ENCODE measurements at places on chromosomes 3 and 15.
A peak's percentile ranks its signal among the peaks of the same experiment; 100 is the strongest.

DNA sequence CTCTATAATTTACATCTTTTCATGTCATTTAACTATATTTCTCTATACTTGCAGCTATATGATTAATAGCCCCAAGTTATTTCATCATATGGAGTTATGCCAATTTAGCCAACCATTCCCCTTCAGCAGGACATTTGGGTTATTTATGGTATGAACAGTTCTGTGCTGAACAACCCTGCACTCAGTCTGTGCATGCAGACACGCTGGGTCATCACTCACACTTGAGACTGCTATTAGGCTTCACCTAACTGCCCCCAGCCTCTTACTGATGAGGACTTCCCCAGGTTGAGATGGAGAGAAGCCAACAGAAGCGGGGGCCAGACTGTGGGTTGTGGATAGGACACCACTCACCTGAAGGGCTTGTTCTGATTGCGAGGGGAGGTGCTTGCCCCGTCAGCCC lies 7.3 kb downstream of the TADA3 start:
- no peak for DNase-seq

DNA sequence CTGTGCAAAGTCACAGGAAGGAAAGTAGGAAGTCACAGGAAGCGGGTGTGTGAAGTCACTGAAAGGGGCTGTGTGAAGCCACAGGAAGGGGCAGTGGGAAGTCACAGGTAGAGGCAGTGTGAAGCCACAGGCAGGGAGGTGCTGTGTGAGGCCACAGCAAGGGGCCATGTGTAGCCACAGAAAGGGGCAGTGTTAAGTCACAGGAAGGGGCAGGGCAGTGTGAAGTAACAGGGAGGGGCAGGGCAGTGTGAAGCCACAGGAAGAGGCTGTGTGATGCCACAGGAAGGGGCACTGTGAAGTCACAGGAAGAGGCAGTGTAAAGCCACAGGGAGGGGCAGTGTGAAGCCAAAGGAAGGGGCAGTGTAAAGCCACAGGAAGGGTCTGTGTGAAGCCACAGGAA lies 36.5 kb downstream of the GASK1A start:
- DNase-seq = no peak

GRCh38 chr15:61501815-61502389 lies 272.8 kb upstream of the RORA start:
- DNase-seq = no peak

DNA sequence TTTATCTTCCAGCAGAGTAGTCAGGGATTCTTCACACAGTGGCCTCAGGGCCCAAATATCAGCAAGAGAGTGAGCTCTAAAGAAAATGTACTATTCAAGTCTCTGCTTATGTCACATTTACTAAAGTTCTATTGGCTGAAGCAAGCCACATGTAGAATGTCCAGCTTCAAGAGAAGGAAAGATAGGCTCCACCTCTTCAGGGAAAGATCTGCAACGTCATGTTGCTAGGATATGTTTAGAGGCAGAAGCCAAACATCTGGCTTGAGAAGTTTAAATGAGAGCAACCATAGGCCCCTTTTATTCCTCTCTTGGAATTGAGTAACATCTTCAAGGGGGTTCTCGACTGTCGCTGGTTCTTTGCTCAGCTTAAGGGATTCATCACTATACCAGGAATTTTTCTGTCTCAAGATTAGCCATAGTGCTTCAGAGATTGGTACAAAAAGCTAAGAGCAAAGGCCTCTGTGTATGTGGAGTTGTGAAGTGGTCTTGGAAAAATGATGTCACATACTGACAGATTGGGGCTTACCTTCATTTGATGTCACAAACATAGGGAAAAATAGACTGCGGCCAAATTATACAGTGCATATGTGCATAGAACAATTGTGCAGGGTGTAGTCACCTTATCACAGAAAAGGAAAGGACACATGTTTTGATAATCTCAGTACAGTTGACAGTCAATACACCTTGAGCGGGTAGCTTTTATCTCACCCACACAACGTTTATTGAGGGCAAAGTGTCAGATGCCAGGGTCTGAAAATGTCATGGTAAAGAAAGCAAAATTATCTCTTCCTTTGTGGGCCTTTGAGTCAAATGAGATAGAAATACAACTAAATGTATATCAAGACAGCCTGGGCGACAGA lies 11.3 kb upstream of the THRB start:
- DNase-seq = no peak

GRCh38 chr3:13072600-13073325 lies 466 bp downstream of the IQSEC1 start:
- no peak for DNase-seq

DNA sequence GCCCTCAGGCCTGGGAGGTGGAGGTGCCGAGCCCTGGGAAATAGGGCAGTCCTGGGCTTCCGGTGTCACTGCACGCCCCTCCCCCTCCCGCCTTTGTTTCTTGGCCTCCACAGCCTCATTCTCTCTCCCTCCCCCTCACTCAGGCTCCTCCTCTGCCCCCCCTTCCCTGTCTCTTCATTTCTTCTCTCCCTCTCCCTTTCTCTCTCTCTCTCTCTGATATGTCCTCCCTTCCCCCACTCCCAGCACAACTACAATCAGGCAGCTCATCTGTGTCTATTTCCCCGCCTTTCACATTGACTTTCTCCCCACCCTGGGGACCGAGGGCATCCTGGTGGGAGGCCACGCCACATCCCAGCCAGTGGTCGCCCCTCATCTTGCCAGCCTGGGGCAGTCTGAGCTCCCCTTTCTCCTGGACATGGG lies 40.2 kb downstream of the IDH2 start:
- peak; percentile 60 for DNase-seq

DNA sequence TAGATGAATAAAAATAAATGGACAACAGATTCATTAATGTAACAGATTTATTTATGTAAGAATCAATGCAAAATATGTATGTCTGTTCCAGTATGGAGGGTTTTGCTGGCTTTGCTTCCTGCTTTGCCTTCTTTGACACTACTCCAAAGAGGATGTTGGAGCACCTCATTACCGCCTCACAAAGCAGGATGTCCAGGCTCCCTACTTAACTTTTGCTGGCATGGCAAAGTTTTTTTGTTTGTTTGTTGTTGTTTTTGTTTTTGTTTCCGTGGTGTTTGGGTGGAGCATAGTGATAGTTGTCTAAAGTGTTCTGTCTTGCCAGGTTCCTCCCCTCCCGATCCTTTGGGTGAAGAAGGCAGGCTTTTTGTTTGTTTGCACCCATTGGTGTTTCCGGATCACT lies 38.7 kb downstream of the DIPK2A start:
- no peak for DNase-seq

DNA sequence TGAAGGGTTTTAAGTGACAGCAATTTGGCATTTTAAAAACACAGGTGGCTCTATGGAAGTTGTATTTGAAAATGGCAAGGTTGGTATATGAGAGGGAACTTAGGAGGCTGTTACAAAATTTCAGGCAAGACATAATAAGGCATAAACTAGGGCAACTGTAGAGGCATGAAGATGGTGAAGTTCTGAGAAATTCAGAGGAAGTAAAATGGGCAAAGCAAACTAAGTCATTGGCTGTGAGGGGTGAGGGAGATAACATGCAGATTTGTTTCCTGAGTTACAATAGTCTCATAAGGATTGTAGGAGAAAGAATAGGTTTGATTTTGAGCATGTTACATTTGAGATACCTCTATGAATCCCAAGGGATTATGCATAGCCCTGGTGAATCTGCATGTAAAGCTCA lies 302.9 kb upstream of the ARHGEF26 start:
- no peak for DNase-seq

- DNase-seq = no peak
Measured at GRCh38 chr15:71329041-71329440, 213.8 kb downstream of the THSD4 start.

DNA sequence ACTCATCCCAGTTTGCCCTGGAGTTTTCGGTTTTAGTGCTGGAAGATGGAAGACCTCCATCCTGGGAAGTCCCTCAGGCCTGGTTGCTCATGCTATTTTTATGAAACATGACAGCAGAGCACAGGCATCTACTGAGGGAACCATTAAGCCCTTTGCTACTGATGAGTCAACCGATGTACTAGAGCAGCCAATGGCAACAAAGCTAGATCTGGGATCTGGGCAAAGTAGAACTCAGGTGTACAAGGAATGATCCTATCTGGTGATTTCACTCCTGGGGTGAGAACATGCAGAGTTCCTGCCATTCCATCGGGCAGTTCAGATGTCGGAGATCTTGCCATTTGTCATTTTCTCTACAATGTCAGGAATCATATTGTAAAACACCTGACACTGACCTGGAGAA lies 166.2 kb upstream of the NSMCE3 start:
- no peak for DNase-seq

DNA sequence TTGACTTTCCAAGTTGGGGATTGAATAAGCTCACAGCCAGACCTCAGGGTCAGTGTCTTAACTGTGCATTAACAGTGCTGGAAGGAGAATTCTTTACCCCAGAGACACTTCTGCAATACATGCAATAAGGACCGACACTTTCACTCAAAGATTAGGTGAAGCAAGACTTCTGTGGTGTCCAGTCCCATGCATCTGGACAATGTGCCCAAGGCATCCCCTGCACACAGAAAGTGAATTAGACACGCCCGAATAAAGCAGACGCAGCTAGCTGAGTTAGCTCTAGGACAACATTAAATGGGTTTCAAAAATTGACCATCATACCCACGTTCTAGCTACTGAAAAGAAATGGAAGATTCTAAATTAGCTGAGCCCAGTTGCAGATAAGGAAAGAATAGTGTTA lies 223.9 kb upstream of the NR2F2 start:
- DNase-seq = no peak

DNA sequence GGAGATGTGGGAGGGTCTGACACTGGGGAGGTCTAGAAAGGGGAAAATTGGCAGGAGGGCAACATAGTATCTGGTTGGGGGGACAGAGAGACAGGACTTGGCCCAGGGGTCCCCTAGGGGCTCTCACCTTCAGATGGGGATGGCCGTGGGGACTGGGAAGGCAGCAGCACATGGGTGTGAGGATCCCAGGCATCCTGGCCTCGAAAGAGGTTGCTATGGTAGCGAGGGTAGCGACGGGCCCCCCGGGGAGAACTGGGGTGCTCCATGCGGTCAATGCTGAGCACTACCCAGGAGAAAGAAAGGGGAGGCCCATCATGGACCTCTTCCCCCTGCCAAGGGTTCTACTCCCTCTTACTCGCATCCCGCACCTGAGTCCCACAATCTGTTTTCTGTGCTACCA lies 12.5 kb upstream of the SLC26A6 start:
- DNase-seq = no peak

DNA sequence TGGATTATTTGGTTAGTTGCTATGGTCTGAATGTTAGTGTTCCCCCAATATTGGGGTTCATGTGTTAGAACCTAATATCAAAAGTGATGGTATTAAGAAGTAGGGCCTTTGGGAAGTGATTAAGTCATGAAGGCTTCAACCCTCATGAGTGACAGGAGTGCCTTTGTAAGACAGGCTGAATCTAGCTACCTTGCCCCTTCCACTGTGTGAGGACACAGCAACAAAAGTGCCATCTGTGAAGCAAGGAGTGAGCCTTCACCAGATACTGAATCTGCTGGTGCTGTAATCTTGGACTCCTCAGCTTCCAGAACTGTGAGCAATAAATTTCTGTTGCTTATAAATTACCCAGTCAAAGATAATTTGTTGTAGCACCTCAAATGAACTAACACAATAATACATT lies 22.6 kb upstream of the SATB1 start:
- no peak for DNase-seq

DNA sequence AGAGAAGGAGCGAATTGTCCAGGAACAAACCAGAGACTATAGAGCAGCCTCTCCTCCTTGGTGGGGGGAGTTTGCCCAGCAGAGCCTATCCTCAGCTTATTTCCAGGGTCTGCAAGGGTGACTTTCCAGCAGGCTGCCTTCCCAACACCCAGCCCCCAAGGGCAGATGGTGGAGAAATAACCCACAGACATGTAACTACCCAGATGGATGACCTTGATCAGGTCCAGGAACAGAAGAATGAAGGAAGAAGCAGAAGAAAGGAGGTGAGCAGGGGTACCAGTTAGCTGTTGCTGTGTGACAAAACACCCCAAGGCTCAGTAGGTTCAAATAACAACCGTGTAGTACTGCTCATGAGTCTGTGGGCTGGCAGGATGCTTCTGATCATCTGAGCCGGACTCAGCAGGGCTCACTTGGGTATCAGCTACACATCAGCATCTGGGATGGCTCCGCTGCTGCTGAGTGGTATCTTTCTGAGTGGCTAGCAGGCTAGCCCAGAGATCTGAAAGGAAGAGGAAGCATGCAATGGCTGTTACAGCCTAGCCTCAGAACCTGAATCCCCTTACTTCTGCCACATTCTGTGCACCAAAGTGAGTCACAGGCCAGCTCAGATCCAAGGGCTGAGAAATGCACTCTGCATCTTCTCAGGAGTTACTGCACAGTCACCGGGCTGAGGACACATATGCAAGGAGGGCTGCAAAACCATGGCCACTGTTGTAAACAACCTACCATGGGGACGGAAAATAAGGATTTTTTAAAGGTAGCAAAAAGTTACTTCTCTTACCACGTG lies 22.2 kb upstream of the TXNRD3 start:
- no peak for DNase-seq

GRCh38 chr15:39966521-39966920 lies 32.6 kb downstream of the EIF2AK4 start:
- DNase-seq = no peak

GRCh38 chr15:29917600-29918597 lies 95.6 kb upstream of the TJP1 start:
- no peak for DNase-seq

DNA sequence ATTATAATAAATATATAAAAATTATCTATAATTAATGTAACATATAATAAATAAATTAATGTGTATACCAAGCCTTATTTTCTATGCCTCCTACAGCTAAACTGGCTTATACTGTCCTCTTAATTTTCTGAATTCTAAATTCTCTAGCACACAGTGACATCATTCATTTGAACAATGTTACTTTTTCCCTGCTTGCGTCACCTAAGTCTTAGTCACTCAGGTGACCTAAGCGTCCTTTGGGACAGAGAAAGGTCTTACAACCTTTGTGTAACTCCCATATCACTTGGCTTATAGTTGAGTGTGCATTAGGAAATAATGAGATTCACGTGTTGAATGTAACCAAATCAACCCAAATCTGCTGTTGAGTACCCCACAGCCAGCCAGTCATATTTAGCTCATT lies 48.5 kb upstream of the KCNMB2 start:
- DNase-seq = no peak

DNA sequence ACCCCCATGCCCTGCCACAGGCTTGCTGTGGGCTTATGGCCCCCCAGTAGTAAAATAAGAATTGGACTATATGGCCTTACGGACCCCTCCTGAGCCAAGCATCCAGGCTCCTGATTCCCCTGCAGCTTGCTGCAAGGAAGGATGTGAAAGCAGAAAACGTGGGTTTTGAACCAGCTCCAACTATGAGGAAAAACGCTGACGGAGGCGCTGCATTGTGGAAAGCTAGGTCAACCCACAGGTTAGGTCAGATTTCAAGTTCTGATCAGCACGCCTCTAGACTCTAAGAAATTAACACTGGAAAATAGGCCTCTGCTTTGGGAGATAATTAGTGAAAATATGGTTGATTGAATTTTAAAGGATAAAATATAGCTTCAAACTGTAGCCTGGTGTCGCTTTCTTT lies 195.4 kb upstream of the HES1 start:
- DNase-seq = no peak
